Naive thymus-derived CD8-positive, alpha-beta T cell (primary cell): ENCODE measurements at places on chromosomes 13 and 19. TPM values are rescaled to one million over a fixed set of nuclear protein-coding genes. Genes with fewer than 3 reads are reported as not detected.

DNA sequence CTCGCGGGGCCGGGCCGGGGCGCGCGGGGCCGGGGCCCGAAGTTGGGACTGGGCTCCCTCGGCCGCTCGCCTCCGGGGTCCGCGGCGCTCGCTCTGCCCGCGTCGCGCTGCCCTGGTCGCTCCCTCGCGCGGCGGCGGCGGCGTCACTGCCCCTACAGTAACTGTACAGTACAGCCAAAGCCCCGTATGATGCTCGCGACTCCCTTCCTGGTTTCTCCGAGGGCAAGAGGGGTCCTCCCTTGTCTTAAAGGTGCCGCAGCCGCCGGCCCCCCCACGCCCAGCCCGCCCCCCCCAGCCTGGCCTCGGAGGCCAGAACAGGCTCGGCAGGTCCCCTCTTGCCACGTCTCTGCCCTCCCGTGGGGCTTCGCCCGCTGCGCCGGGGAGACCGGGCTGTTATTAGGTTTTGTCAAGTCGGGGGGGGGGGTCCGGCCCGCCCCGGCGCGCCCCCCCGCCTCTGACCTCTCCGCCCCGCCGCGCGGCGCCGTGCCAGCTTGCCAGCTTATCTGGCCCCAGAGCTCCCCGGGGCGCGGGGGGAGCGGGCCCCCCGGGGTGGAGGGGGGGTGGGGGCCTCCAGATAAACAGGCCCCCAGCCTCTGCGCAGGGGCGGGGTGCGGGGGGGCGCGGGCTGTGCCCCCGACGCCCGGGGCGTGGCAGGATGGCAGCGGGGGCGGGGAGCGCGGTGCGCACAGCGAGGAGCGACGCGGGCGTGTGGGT is at the start of gene ZBTB7A:
TSS of gene ZBTB7A (minus strand) at position 218 of the 714 bp plus-strand sequence. CDS start 11,667 bp downstream, outside the sequence.
- H3K27ac ChIP-seq = peak within 1 kb of the TSS; percentile 96
- DNase-seq = peak; percentile 81
- no peaks in the 10 kb centered on the region for H3K27me3 ChIP-seq
- H3K4me1 ChIP-seq = peaks cover 36% of the 10 kb centered on the region
- H3K4me3 ChIP-seq = peak within 1 kb of the TSS; percentile 84
- H3K36me3 ChIP-seq = no peaks in the 10 kb centered on the region

GRCh38 chr19:13958043-13958442 is 5.7 kb downstream of the DCAF15 start:
- peaks cover 14% of the 10 kb centered on the region for H3K4me1 ChIP-seq
- H3K27me3 ChIP-seq = no peaks in the 10 kb centered on the region

Gene ATP1A3
- 4.9 TPM for polyA plus RNA-seq

Gene GRIN2D
- polyA plus RNA-seq = not detected
